Progenitor cell of endocrine pancreas (in vitro differentiated cells): ENCODE measurements at places on chromosomes 1 and 21. TPM values are rescaled to one million over a fixed set of nuclear protein-coding genes. Genes with fewer than 3 reads are reported as not detected.

DNA sequence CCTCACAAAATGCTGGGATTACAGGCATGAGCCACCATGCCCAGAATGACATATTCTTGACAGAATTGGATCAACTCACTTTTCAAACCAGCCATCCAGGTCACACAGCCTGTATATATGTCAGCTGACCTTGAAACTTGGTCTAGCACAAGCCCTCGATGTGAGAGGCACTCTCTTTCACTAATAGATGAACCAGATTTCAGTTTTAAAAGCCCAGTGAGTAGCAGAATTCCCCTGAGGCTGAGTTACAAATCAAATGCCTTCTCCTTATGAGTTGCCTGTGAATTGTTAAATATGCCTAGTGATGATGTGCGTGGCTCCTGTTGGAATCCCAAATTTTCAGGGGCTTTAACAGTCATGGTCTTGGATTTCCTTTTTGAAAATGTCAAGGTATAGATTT lies 88.7 kb downstream of the CD247 start:
- no peaks in the 10 kb centered on the region for H3K27me3 ChIP-seq
- no peak overlapping the region for H3K27ac ChIP-seq
- H3K4me3 ChIP-seq = no peak overlapping the region
- no peaks in the 10 kb centered on the region for H3K36me3 ChIP-seq
- H3K4me1 ChIP-seq = no peaks in the 10 kb centered on the region

GRCh38 chr1:171457412-171457811 lies 27.9 kb upstream of the PRRC2C start:
- H3K27me3 ChIP-seq = no peaks in the 10 kb centered on the region
- H3K4me3 ChIP-seq = no peak overlapping the region
- no peaks in the 10 kb centered on the region for H3K4me1 ChIP-seq
- H3K36me3 ChIP-seq = peaks cover 2% of the 10 kb centered on the region
- no peak overlapping the region for H3K27ac ChIP-seq

- H3K36me3 ChIP-seq = no peaks in the 10 kb centered on the region
- no peak for DNase-seq
- H3K27me3 ChIP-seq = peaks cover 24% of the 10 kb centered on the region
- no peak overlapping the region for H3K27ac ChIP-seq
- H3K4me1 ChIP-seq = no peaks in the 10 kb centered on the region
Observed at GRCh38 chr1:20271498-20272400, 18.9 kb upstream of the VWA5B1 start.

Gene ATP6V1G3
- not detected in 2 replicates for total RNA-seq

GRCh38 chr1:226201029-226201593 lies 14.6 kb upstream of the ACBD3 start:
- H3K4me1 ChIP-seq = peaks cover 3% of the 10 kb centered on the region
- no peak overlapping the region for H3K27ac ChIP-seq
- H3K4me3 ChIP-seq = no peak overlapping the region
- no peaks in the 10 kb centered on the region for H3K36me3 ChIP-seq
- DNase-seq = no peak

GRCh38 chr1:208089149-208089548 lies 155.0 kb downstream of the PLXNA2 start:
- H3K4me3 ChIP-seq = no peak overlapping the region
- DNase-seq = no peak

Gene FCGR2B
- total RNA-seq = 0.36 and 0.55 TPM in 2 replicates

- H3K4me1 ChIP-seq = peaks cover 27% of the 10 kb centered on the region
- no peak overlapping the region for H3K27ac ChIP-seq
- no peaks in the 10 kb centered on the region for H3K27me3 ChIP-seq
- H3K36me3 ChIP-seq = peaks cover 8% of the 10 kb centered on the region
- no peak for DNase-seq
Observed at GRCh38 chr21:37445228-37445627, 78.7 kb downstream of the DYRK1A start.

DNA sequence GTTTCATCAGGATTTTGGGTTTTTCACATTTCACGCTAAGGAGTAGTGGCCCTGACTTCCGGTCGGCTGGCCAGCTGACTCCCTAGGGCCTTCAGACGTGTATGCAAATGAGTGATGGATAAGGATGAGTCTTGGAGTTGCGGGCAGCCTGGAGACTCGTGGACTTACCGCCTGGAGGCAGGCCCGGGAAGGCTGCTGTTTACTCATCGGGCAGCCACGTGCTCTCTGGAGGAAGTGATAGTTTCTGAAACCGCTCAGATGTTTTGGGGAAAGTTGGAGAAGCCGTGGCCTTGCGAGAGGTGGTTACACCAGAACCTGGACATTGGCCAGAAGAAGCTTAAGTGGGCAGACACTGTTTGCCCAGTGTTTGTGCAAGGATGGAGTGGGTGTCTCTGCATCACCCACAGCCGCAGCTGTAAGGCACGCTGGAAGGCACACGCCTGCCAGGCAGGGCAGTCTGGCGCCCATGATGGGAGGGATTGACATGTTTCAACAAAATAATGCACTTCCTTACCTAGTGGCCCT lies 23.1 kb upstream of the TNFRSF1B start:
- H3K27ac ChIP-seq = no peak overlapping the region
- DNase-seq = no peak
- no peaks in the 10 kb centered on the region for H3K36me3 ChIP-seq
- H3K4me3 ChIP-seq = no peak overlapping the region
- peaks cover 14% of the 10 kb centered on the region for H3K27me3 ChIP-seq

DNA sequence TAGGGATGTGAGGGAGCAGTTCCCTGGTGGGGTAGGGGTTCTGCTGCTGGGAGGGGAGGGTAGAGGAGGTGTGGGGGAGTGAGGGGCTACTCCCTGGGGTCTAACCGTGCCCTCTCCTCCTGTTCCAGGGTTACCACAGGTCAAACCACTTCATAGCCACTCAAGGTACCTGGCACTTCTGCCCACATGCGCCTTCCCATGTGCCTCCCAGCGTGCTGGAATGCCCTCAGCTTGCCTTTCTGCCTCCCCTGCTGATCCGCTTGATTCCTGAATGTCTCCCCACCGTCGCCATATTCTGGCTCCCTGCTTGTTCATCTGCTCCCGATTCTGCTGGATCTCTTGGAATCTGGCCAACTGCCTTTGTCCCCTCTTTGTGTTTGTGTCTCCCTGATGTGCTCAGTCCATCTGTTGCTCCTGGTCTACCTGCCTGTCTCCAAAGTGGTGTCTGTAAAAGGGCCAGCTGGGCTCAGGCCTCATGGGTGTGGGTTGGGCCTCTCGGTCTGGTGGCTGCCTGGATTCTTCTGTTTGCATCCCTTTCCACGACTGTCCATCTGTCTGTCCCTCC lies 74.4 kb downstream of the PTPRU start:
- H3K27ac ChIP-seq = no peak overlapping the region
- H3K4me1 ChIP-seq = no peaks in the 10 kb centered on the region
- no peaks in the 10 kb centered on the region for H3K27me3 ChIP-seq
- no peak for DNase-seq
- H3K36me3 ChIP-seq = peaks cover 12% of the 10 kb centered on the region

- H3K27me3 ChIP-seq = peaks cover 21% of the 10 kb centered on the region
- H3K36me3 ChIP-seq = peaks cover 10% of the 10 kb centered on the region
- DNase-seq = no peak
- no peak overlapping the region for H3K4me3 ChIP-seq
- no peak overlapping the region for H3K27ac ChIP-seq
- peaks cover 5% of the 10 kb centered on the region for H3K4me1 ChIP-seq
Observed at GRCh38 chr1:230287674-230288315, 138.3 kb downstream of the PGBD5 start.

- peaks cover 5% of the 10 kb centered on the region for H3K4me1 ChIP-seq
- no peak overlapping the region for H3K4me3 ChIP-seq
Observed at GRCh38 chr1:56758135-56758534, 61.1 kb downstream of the FYB2 start.
